ENCODE measurements at places on chromosomes 6 and 20.
A peak's percentile ranks its signal among the peaks of the same experiment; 100 is the strongest.

GRCh38 chr20:58670102-58670501, 19.0 kb downstream of the STX16 start:
- no peak for DNase-seq

GRCh38 chr6:42374018-42374669, 77.6 kb downstream of the TRERF1 start:
- DNase-seq = peak; percentile 32

GRCh38 chr6:154266560-154267099, 90.0 kb downstream of the IPCEF1 start:
- no peak for DNase-seq

- peak; percentile 34 for DNase-seq
These were observed 622 bp downstream of the SS18L1 start for GRCh38 chr20:62143957-62144825.
